ENCODE measurements at places on chromosomes 11 and 22. TPM values are rescaled to one million over a fixed set of nuclear protein-coding genes. Genes with fewer than 3 reads are reported as not detected.

DNA sequence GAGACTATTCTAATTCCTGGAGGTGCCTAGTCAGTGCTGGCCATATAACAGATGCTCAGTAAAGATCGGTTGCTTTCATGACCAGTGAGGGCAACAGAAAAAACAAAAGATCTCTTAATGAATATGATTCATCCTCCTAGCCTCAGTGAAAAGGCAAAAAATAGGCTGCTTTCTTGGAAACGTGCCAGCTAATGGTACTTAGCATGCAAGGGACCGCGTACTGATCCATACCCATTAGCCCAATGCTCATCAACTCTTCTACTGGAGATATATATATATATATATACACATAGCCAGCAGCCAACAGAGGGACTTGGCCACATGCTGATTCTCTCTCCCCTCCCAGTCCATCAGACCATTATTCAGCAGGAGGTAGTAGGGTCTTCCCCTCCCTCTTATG, 320.4 kb downstream of the KIRREL3 start:
- no peak for DNase-seq

GRCh38 chr11:9259981-9260837, 4.9 kb downstream of the DENND5A start:
- no peak for DNase-seq

DNA sequence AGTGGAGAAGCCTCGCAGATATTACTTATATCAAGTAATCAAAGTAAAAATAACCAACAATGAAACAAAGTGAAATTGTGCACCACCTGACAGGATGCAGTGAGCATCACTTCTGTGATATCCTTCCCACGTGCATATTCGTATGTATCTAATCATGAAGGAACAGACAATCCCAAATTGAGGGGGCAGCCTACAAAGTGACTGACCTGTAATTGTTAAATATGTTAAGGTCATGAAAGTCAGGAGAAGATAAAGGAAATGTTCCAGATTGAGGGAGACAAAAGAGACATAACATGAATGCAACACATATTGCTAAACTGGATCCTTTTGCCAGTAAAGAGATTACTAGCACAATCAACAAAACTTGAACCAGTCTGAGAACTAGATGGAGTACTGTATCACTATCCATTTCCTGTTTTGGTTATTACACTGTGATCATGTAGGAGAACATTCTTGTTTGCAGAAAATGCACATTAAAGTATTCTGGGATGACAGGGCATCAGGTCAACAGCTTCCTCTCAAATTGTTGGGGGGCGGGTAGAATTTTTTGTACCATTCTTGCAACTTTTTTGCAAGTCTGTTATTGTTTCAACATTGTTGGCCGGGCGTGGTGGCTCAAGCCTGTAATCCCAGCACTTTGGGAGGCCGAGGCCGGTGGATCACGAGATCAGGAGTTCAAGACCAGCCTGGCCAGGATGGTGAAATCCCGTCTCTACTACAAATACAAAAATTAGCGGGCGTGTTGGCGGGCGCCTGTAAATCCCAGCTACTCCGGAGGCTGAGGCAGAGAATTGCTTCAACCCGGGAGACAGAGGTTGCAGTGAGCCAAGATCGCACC, 2.0 kb downstream of the SBF2 start:
- DNase-seq, result no peak

The MYH9 gene
- total RNA-seq, result 673 TPM

Measured in mesenteric fat pad (tissue), 1 donor.